ENCODE measurements at places on chromosomes 4 and X.

GRCh38 chrX:30748342-30748960, 95.2 kb downstream of the GK start:
- no peak for DNase-seq

GRCh38 chr4:169604131-169604900, 8.1 kb downstream of the NEK1 start:
- peak; percentile 29 for DNase-seq

DNA sequence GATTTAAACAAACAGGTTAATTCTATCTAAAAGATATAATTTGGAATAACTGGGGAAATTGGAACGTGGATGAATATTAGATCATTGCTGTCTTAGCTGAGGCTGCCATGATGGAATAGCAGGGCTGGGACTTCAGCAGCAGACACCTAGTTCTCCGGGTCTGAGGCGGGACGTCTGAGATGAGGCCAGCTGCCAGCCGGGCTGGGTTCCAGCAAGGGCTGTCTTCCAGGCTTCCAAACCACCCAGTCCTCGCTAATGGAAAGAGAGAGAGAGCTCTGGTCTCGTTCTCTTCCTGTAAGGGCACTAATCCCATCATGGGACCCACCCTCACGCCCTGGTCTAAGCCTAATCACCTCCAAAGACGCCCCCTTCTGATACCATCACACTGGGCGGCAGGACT, 85.7 kb downstream of the ADRA2C start:
- DNase-seq, result no peak

DNA sequence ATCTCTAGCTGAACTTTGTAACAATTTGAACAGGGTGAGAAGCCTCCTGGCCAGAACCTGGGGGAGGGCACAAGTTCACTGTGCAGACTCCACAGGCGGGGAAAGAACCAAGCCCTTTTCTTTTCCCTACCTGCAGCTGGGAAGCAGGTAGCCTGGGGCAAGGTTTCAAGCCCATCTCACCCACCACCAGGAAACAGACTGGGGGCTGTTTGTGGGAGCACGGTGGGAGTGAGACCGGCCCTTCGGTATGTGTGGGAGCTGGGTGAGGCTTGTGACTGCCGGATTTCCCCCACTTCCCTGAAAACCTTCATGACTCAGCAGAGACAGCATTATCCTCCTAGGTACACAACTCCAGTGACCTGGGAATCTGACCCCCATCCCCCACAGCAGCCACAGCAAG, 211.7 kb downstream of the ZNF674 start:
- no peak for DNase-seq

GRCh38 chr4:108477527-108478108, 142.8 kb upstream of the RPL34 start:
- DNase-seq, result no peak

GRCh38 chr4:61661960-61662359, 461.8 kb downstream of the ADGRL3 start:
- DNase-seq, result no peak

DNA sequence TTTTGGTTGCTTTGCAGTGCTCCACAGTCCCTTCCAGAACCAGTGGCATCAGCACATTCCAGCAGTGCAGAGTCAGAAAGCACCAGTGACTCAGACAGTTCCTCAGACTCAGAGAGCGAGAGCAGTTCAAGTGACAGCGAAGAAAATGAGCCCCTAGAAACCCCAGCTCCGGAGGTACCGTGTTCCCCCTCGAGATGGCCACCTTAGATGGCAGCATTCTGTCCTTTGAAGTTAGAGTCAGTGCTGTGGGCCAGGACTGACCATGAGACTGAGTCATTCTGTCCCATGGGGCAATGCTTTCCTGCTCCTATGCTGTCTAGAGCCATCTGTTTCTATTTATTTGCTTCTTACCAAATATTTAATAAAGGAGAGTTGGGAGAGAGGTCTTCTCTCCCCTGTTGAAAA, 112.3 kb downstream of the KLHL8 start:
- no peak for DNase-seq

DNA sequence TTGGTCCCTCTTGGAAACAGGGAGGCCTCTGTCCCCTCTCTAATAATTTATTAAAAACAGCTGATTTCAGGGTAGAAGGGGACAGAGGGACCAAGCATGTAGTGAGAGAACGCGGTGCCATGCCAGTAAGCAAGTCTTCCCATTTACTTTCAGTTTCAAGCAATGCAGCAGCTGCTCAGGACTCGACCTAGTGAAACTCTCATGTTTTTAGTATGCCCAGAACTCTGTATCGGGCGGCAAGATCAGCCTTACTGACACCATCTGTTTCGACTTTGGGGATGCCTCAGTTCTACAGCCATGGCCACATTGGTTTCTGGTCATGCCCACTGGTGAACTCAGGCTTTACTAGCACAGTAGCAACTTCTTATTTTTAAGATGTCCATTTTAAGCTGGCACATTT, 40.6 kb downstream of the ZNF81 start:
- no peak for DNase-seq

DNA sequence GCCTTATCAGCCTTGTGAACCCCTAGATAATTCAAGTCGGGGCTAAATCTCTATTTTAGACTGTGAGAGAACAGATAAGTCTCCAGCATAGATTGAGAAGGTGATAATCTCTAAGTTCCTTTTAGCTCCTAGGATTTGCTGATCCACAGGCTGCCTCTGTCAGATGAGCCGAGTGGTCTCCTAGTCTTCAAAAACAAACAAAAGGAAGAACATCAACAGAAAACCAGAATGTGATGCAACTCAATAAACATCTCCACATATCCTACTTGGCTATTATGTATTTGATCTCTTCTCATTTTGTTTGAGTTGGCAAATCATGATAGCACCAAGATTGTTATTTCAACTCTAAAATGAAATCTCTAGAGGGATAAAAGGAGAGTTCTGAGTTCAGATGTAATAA, 88.4 kb upstream of the SLC7A11 start:
- no peak for DNase-seq

GRCh38 chr4:87406462-87406861, 15.5 kb upstream of the HSD17B11 start:
- DNase-seq, result peak; percentile 15

- DNase-seq, result no peak
These were observed 19.4 kb upstream of the RAB40A start for GRCh38 chrX:103538728-103539127.

DNA sequence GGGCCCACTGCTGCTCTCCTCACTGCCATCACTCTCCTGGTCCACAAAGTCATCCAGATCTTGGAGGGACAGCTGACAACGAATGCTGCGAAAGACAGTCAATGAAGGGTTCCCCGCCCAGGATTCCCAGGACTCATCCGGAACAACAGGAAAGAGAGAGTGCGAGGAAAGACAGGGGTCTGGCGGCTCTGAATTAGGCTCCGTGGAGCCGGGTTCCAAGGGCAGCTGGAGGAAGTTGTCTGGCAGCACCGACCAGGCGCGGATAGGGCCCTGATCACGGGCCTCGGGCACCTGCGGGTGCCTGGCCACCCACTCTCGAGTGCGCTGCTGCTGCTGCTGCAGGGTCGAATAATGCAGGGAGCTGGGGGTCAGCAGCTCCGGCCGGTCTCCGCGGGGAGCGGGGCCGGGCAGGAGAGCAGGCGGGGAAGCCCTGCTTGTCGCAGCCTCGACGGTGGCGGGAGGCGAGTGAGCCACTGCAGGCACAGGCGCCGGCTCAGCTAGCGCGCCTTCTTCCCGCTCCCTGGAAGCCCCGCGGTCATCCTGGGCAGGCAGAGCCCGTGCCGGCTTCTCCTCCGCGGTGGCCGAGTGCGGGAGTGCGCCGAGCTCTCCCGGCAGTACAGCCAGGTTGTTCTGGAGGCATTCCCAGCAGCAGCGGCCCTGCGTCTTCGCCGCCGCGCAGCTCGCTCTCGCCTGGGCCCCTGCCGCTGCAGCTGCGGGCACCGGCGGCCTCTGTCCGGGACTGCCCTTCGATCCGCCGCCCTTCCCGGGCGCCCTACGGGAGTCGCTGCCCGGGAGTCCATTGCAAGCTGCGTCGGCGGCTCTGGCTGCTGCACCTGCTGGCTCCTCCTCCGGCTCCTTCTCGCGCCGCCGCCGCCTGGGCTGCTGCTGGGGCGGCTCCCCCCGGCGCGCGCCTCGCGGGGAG, 1.1 kb downstream of the SOWAHB start:
- DNase-seq, result peak; percentile 55

DNA sequence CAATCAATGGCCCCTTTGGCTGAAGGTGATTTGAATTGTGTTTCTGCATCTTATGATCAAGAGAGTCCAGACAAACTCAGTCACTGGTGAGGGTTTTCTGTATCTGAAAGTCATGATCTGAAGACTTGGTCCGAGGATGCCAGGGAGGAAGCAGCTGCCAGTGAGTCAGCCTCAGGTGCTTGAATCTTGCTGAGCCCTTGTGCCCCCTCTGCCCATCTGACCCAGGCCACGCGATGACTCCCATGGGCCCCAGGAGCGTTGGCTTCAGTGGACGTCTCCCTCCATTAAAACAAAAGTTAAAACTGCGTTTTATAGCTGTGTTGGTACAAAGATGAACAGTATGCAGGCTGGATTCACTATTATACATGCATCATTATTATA, 62.0 kb downstream of the HTRA3 start:
- no peak for DNase-seq

DNA sequence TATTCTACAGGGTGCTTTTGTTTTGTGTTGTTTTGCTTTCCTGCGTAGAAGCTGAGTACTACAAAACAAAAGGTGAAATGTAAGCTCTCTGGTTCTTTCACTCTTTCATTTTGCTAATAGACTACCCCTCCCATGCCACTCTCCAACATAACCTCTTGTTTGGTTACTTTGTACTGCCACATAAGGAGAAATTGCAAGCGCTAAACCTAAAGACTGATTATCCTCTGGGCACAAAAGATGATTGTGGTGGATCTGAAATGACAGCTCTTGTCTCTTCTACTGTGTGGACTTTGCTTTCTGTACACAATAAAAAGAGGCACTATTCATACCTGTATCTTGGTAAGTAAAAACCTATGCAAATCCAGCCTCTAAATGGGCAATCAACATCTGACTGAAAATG, 5.3 kb downstream of the MBNL3 start:
- no peak for DNase-seq

DNA sequence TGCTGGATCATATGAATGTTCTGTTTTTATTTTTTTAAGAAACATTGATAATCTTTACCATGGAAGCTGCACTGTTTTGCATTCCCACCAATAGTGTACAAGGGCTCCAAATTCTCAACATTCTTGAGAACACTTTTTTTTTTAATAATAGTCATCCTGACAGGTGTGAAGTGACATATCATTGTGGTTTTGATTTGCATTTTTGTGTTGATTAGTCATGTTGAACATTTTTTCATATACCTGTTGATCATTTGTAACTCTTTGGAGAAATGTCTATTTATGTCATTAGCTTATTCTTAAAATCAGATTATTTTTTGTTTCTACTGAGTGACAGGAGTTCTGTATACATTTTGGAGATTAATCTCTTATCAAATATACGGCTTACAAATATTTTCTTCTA, 408.5 kb downstream of the GLUD2 start:
- DNase-seq, result no peak

GRCh38 chr4:97185233-97185632, 958.0 kb downstream of the STPG2 start:
- no peak for DNase-seq

DNA sequence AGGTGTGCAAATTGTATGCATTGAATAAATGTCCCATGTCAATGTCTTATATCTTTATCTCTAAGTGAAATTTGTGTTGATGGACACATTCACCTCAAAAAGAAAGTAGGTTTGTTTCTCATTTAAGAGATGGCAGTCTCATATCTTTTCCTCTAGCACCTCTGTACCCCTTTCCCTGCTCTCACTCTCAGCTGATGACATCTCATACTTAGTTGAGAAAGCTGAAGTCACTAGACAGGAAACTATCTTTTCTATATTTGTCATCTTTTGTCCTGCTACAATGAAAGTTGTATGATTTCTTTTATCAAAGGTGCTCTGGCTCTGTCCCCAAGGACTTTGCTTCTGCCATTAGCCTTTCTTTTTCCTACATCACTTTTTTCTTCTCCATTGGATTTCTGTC, 84.0 kb upstream of the GRPR start:
- no peak for DNase-seq

DNA sequence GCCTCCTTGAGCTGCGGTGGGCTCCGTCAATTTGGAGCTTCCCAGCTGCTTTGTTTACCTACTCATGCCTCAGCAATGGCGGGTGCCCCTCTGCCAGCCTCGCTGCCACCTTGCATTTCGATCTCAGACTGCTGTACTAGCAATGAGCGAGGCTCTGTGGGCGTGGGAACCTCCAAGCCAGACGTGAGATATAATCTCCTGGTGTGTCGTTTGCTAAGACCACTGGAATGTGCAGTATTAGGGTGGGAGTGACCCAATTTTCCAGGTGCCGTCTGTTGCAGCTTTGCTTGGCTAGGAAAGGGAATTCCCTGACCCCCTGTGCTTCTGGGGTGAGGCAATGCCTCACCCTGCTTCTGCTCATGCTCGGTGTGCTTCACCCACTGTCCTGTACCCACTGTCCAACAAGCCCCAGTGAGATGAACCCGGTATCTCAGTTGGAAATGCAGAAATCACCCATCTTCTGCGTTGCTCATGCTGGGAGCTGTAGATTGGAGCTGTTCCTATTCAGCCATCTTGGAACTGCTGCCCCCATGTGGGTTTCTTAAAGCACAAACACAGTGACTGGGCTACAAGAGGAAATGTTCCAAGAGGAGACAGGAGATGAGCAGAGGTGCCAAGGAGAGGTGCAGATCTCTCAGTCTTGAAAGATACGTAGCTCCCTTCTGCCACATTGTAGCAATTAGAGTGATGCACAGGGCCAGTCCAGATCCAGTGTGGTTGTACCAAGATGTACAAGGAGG, 193.0 kb upstream of the IGFBP7 start:
- no peak for DNase-seq

DNA sequence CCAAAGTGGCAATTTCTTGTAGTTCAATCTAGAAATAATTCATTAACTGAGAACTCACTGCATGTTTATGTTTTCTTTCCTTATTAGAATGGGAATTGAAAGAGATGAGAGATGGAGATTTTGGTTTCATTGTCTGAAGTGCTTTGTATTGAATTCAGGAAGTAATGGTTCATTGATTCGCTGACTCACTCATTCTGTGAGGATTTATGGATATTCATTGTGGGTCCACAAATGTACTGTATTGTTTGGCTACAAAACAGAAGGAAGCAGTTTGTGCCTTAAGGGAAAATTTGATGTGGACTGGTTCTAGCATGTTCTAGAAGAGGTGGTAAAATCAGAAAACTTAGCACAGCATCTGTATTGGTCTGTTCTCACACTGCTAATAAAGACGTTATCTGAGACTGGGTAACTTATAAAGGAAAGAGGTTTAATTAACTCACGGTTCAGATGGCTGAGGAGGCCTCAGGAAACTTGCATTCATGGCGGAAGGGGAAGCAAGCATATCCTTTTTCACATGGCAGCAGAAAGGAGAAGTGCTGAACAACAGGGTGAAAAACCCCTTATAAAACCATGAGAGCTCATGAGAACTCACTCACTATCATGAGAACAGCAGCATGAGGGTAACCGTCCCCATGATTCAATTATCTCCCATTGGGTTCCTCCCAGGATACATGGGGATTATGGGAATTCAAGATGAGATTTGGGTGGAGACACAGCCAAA, 132.3 kb upstream of the VCX3A start:
- DNase-seq, result no peak

GRCh38 chrX:119401569-119401968, 2.4 kb downstream of the SLC25A43 start:
- no peak for DNase-seq
